Renal cortex interstitium (tissue), 15 donors: ENCODE measurements at places on chromosomes 11 and 22. TPM values are rescaled to one million over a fixed set of nuclear protein-coding genes. Genes with fewer than 3 reads are reported as not detected.

Gene PNPLA5
- polyA plus RNA-seq = 0.07 TPM

Gene TCN1
- not detected for polyA plus RNA-seq

Gene KRTAP5-11
- not detected for polyA plus RNA-seq

Gene ME3
- polyA plus RNA-seq = 36.2 TPM

Gene OR51A2
- polyA plus RNA-seq = not detected

Gene SERHL2
- polyA plus RNA-seq = 9.8 TPM

Gene DDI1
- not detected for polyA plus RNA-seq

Gene OR5D14
- polyA plus RNA-seq = not detected

Gene MS4A1
- 0.50 TPM for polyA plus RNA-seq

Gene IL17REL
- polyA plus RNA-seq = 0.04 TPM

Gene RAB36
- 20.9 TPM for polyA plus RNA-seq

Gene OR52E8
- polyA plus RNA-seq = not detected

Gene H19
- 2,541 TPM for polyA plus RNA-seq

Gene MMP3
- polyA plus RNA-seq = not detected

Gene TUB
- polyA plus RNA-seq = 23.7 TPM

Gene SCT
- polyA plus RNA-seq = 2.0 TPM

Gene PEX16
- 15.5 TPM for polyA plus RNA-seq

Gene MYBPC3
- 0.14 TPM for polyA plus RNA-seq

Gene CHRNA10
- 1.3 TPM for polyA plus RNA-seq

Gene THAP12
- 79.1 TPM for polyA plus RNA-seq
